ENCODE measurements at places on chromosomes 11 and 22.

GRCh38 chr11:6385046-6385777 lies 5.1 kb upstream of the SMPD1 start:
- DNase-seq = no peak

- DNase-seq = no peak
Observed at GRCh38 chr11:65887723-65888162, 528 bp downstream of the FIBP start.

GRCh38 chr11:99277281-99277680 lies 256.5 kb downstream of the CNTN5 start:
- DNase-seq = no peak

- no peak for DNase-seq
Observed at GRCh38 chr11:18540207-18541009, 13.7 kb upstream of the TSG101 start.

- no peak for DNase-seq
Observed at GRCh38 chr11:44842220-44842619, 108.5 kb downstream of the TP53I11 start.

- no peak for DNase-seq
Observed at GRCh38 chr11:88101881-88102597, 73.2 kb downstream of the RAB38 start.

DNA sequence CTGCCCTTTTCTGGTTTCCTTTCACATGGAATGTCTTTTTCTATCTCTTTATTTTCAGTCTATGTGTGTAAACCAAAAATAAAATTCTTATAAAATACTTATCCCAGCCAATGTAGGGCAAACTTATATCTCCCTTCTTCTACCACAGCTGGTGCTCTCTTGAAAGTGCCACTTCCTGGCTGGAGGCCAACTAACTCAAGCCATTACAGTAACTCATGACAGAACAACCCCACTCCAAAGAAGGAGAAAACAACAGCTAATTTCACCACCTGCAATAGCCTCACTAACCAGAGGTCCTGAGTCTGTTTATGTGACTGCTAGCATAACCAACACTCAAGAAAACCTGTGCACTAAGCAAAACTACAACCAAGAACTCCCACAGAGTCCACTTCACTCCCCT lies 74.9 kb upstream of the DBX1 start:
- no peak for DNase-seq

GRCh38 chr11:117959438-117960149 lies 26.6 kb upstream of the IL10RA start:
- no peak for DNase-seq

DNA sequence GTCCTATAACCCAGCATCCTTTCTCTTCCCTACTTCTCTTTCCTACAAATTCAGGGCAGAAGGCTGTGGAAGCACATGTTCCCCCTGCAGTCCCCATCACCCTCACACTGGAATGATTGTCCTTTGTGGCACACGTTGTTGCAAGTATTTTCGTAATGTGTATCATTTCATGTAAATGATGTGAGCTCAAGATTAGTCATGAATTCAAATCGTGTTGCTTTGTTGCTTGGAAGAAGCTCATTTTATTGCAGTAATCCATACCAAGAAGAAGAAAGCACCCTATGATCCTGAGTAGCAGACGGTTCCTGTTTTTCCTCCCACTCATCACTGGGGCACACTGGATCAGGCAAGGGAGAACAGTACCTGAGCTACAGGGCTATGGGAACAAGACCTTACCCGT lies 173.4 kb downstream of the NCAM1 start:
- DNase-seq = no peak

DNA sequence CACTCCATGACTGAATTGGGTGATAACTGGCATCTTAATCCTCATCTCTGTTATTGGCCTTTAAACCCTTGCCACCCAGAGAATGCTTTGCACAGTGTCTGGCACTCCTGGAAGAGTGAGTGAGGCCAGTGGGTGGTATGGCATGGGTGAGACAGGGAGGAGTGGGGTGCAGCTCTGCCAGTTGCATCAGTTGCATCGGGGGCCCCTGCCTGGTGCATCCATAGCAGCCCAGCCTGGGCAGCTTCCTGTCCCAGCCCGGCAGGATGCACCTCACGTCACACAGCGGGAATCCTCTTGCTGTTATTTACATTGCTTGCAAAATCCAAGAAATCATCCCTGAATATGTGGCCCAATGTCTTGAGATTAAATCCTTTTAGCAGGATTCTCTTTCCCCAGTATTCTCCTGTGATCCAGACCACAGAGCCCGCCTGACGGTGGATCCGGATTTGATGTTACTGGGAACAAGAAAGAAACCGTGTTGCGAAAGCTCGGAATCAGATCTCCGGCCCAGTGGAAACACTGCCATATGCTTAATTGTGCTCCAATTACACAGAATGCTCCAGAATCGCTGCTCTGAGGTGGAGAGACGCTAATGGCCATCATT lies 37.6 kb upstream of the MN1 start:
- no peak for DNase-seq

- no peak for DNase-seq
Observed at GRCh38 chr22:49392841-49393510, 434.7 kb downstream of the BRD1 start.

DNA sequence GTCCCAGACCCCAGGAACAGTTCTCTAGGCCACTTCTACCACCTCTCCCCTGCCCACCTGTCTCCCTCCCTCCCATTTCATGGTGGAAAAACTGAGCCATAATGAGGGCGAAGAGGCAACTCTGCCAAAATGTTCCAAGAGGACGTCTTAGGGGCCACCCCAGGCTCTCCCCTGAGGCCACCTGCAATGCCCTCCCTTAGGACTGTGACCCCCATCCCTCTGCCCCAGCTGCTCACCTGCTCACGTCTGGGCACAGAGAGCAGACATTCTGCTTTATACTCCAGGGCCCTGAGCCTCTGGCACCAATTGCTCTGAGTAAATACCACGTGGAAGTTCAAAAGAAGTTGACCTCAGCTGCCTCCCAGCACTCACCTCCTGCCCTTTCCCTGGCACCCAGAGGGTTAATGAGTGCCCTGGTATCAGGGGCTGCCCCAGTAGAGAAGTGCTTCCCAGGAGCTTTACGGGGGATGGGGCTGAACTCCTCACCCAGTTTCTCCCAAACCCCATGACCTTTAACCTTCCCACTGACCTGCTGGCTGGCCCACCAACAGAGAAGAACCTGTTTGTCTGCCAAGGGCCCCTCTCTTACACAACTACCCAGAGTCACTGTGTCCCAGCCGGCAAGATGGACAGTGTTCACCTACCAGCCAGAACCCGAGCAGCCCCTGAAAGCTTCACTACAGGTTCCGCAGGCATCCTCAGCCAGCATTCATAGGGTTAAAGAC lies 627 bp upstream of the APOA5 start:
- no peak for DNase-seq

DNA sequence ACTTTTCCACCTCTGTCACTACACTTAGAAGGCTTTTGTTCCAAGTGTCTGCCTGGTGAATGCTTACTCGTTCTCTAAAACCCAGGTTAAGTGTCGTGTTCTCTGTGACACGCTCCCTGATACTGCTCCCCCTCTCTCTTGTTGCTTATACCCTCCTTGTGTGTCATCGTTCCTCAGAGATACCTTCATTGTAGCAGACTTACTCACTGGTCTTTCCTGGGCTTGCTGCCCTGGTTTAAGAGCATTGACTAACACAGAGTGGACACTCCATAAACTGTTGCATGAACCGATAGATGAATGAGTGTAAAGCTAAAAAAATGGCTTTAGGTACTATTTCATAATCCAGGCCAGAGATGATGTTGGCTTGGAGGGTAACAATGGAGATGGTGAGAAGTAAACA lies 171.3 kb downstream of the GRIK4 start:
- DNase-seq = no peak

DNA sequence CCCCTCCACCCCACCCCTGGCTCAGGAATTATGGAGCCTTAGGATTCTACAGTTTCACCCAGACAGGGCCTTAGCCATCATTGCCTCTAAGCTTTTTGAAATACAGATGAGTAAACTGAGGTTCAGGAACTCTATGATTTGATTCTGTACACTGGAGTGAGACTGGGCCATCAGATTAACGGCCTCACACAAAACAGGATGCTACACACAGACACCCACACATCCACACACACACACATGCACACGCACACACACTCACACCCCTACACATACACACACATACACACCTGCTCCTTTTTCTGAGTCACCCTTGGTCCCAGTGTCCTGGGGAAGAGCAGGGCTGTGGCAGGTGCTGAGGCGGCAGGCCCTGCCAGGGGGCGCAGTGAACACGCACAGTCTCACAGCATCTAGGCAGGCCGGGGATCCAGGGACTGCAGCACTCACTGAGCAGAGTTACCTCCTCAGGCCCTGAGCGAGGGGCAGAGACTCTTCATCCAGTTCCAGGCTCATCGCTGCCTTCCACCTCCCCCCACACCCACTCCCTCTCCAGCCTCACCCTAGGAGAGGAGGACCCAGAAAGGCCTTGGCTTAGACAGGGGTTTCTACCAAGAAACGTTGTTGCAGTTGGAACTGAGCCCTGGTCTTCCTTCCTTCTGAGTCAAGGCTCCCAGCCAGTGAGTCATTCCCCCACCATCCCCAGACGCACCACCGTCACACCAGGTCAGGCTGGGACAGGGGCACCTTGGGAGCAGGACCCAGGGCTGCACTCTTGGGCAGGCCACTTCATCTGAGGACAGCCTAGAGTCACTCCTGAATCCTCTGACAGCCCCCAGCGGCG lies 89.8 kb upstream of the PARVA start:
- DNase-seq = no peak

DNA sequence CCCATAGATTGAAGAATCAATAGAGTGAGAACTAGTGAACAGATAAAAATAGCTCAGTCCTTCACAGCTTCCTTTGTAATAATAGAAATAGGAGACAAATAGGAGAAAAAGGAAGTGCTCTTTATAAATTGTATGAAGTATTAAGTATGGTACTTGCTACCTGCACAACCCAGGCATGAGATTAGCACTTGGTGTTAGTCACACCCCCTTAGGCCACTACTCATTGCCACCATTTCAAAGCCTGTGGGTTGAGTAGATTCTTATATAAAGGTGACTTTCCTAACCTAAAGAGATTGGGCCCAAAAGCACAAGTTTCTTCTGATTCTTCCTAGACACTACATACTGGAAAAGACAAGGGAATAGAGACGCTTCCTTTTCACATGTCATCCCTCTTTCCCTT lies 37.7 kb upstream of the ADORA2A start:
- no peak for DNase-seq

DNA sequence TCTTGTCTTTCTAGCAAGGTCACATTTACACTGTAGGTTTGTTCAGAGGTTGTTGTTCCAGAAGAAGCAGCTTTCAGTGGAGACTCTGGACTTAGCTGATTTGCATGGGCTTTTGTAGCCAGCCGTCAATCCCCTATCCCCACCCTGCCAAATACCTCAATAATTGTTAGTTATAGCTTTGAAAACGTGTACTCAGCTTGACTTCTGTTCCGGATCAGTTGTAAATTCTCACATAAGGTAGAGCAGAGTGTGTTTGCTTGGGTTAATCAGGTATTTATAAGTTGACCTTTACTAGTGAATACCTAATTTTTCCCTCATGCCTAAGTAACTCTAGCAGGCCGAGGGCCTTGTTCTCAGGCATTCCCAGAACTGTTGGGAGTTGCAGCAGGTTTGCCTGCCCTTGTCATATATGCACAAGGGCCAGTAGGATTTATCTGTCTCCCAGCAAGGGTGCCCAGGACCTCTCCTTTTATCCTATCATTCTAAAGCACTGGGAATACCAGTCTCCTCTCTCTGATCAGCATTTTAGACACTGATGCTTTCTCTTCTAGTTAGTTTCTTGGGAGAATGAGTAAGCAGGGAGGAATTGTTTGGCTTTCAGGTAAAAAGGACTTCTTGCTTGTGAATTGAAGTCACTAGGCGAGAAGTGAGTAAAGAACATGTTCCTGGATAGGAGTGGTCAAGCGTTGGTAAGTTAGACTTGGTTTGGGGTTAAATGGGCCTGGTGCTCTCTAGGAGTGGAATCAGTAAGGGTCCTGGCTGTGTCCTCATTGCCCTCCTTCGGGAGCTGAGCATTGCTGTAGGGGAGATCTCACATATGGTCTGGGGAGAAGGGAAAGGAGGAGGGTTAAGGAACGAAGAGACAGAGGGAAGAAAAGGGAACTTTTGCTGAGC lies 22.1 kb downstream of the STIM1 start:
- no peak for DNase-seq

DNA sequence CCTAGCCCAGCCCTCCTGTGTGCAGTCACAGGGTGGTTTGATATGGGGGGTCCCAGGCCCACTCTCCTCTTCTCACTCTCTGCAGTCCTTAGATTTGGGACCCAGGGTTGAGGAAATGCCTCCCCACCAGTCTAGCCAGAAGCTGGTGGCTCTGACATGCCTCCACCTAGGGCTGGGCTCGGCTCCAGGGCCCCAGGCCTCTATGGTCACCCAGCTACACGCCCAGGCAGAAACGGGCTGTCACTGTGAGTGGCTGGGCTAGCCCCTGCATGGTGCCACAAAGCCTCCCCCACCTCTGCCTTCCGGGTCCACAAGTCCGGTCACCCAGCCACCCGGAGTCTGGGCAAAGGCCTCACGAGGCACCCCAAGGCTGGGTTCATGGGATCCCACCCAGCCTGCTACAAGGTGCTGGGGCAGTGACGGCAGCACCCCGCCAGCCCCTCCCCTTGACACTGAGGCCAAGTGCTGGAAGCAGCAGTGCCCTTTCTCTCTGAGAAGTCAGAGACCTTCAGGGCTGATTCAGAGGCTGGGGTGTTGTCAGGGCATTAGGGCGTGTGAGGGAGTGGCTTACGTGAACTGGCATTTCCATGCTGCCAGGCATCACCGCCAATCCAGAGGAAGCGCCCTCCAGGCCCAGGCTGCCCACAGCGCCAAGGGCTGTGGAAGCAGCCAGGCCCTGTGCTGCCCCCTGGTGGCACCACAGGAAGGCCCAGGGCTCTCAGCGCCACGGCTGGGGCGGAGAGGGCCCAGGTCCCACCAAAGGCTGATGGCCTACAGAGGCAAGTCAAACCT lies 638 bp upstream of the PITPNM1 start:
- DNase-seq = peak; percentile 82

- no peak for DNase-seq
Observed at GRCh38 chr11:78427615-78428265, 10.1 kb upstream of the GAB2 start.

GRCh38 chr11:89163686-89164085 lies 14.0 kb upstream of the TYR start:
- no peak for DNase-seq

DNA sequence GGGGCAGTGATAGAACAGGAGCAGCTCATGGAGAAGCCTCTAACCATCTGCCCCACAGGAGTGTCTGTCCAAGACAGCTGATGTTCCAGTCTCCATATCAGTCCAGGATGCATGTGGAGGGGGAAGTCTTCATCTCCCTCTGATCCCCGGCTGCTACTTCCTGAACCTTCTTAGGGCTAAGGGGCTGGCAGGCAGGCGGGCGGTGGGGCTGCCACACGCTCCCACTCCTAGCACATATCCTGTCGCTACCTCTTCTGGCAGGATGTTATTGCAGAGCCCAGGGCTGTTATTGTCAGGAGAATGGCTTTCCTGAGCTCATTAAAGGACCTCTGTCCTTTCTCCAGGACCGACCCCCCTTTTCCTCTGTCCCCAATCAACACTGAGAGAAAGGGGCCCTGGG lies 25.4 kb downstream of the LRRC55 start:
- DNase-seq = no peak

- no peak for DNase-seq
Observed at GRCh38 chr22:30945653-30946052, 22.9 kb downstream of the MORC2 start.

All from GM12892 (cell line).